ENCODE measurements at places on chromosomes 11 and 22. TPM values are rescaled to one million over a fixed set of nuclear protein-coding genes. Genes with fewer than 3 reads are reported as not detected.

PGA5 gene
- total RNA-seq: not detected

MMP10 gene
- not detected for total RNA-seq

GUCY1A2 gene
- 23.8 TPM for total RNA-seq

- DNase-seq: no peak
These were observed 1.9 kb downstream of the CD151 start for GRCh38 chr11:834371-835316.

GRCh38 chr11:75667255-75667830 is 1.5 kb downstream of the MAP6 start:
- DNase-seq: no peak
